ENCODE measurements at places on chromosomes 13 and 19.

- no peak for DNase-seq
Observed at GRCh38 chr19:29170554-29170953, 42.4 kb downstream of the UQCRFS1 start.

DNA sequence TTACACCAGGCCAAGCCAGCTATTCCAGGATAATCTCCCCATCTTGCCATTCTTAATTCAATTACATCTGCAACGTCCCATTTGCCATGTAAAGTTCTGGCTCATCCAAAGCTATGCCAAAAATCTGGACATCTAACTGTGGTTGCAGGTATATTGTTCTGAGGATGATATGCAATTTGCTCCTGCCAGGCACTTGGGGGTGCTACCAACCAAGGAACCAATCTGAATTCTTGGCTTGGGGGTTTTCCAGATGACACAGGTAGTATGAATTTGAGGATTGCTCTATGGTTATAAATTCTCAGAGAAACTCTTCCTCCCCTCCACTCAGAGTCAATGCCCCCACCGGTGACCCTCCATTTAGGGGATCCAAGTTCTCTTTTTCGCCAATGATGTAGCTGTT is 33.0 kb downstream of the CRYL1 start:
- peak; percentile 4 for DNase-seq

DNA sequence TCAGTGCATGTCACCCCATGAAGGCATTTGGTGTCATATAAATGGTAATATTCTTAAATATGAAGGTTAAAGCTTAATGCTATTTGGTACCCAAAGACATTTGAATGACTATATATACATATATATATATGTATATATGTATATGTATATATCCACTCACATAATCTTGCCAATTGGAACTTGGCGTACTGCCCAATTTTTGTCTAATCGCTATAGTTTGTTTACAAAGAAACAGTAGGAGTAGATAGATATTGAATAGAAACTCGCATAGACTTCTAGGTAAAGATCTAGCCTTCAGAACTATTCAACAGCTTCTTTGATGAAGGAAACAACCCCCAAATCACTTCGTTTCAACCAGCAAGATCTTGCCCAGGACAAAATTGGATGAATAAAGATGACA is 24.1 kb downstream of the KLF5 start:
- DNase-seq = no peak

DNA sequence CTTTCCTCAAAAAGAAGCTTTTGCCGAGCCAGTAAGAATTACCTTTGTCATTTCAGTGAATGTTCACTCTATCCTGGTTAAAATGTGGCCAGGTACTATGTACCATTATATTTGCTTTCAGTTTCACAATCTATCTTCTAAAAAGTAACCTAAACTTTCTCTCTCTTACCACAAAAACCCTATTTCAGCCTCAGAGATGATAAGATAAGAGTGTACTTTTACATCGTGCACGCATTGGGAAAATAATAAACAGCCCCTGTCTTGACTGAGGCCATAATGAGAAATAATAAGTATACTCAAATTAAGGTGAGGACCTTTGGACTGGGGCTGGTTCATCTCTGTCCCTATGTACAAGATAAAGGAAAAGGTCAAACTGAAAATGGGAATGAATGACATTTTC is 77.7 kb downstream of the ZNF726 start:
- no peak for DNase-seq

- DNase-seq = no peak
Observed at GRCh38 chr13:20411638-20412342, 113.9 kb downstream of the CRYL1 start.

GRCh38 chr13:50629966-50630365 is 213.5 kb downstream of the DLEU7 start:
- no peak for DNase-seq

DNA sequence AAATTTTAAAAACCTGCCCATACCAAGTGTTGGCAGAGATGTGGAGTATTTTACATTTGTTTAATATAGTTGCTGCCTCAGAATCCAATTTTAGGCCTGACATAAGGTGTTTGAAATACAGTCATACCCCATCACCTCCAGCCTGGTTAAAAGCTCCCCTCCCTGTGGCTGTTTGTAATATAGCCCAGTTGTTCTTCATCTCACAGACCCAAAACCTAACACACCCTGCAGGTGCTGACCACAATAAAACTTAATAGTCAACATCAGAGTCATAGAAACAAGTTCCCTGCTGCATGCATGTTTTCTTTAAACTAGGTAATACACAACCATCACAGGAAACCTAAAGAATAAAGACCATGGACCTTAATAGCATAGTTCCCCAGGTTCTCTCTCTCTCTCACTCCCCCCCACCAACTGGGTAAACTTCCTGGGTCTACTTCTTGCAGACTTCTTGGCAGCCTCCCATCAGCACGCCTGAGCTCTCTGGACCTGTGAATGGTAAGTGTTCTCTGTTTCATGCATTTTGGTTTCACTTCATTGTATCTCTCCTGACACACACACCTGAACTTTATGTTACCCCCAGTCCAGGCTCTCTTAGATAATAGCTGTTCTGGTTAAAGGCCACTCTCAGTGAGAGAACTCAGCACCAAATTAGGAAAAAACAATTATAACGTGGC is 1369.9 kb downstream of the EFNB2 start:
- DNase-seq = no peak

DNA sequence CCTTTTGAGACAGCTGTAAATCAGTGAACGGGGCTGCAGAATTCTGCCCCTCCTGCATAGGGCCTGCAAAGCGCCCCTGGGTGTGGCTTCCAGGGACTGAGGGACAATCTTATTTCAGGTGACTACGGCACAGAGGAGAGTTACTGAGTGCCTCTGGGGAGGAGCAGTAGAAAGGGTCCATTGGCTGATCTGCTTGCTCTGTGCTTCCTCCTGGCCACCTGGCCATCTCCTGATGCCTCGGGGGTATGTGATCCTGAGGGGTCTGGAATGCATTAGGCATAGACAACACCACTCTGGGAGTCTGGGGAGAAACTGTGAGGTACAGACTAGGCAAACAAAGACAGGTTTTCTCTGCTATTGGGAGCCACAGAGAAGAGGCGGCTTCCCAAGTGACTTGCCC is 2.8 kb downstream of the KCTD15 start:
- DNase-seq = no peak

All from hippocampal formation (tissue), 2 donors.